ENCODE measurements at places on chromosomes 5 and 9.

DNA sequence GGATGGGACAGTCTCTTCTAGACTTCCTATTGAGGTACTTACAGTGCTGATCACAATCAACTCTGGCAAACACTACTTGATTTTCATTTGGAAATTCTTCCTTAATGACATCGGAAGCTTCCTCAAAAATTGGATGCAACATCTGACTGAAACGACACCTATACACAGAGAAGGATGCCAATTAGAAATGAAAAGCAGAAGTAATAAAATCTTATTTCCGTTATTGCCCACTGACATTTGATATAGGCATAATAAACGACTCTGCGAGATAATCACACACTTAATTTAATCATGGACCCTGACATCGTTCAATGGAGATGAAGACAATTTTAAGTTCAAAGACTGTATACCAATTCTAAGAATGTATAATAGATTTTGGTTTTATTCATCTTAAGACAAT, 46.4 kb downstream of the ERP44 start:
- DNase-seq: no peak

DNA sequence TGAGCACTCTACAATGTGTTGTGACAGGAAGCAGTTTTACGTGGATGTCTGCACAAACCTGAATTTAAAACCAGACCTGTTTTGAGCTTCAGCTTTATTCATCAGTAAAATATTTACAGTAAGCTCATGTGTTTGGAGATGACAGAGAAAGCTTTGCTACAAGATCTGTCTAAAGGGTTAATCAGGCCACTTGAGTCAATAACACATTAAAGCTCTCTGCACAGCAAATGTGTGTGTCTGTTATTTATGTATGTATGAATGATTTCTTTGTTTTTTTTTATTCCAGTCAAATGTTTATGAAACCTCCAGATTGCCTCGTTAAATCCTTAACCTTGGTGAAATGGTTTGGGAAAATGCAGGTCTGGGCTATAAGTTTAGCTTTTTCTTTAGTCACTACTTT, 77.3 kb upstream of the SREK1 start:
- no peak for DNase-seq

- no peak for DNase-seq
Observed at GRCh38 chr5:52869391-52869790, 81.7 kb downstream of the ITGA1 start.

GRCh38 chr9:93071464-93071863, 13.0 kb downstream of the SUSD3 start:
- no peak for DNase-seq

GRCh38 chr5:95446560-95447221, 55.5 kb downstream of the FAM81B start:
- no peak for DNase-seq

GRCh38 chr5:172149073-172149472, 39.0 kb downstream of the STK10 start:
- DNase-seq: no peak

DNA sequence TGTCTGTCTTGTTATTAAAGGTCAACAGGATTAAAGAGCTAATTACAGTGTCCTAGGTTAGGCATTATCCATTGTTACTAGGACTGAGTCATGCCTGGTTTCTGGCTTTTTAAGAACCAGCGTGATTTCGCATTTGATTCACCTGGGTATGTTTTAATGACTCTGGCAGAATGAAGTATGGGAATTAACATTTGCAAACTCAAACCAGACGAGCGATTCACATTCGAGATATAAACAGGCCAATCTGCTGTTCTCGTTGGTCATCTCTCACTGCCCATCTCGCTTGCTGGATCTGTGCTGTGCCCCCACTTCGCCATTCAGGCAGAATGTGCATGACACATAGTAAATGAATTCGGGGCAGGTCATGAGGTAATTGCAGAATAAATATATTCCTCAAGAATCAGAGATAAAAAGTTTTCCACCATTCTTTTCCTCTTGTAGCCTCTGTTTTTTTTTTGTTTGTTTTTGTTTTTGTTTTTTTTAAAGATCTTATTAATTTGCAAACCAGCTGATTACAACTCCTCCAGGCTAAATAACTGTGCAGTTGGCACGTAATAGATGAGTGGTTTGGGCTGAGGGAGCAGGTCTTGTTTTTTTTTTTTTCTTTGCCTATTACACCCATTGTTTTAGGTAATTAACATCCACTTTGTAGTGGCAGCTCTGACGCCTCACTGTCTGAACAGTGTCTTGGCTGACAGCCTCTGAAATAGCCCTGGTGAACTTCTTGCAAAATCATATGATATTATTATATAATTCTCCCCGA, 313.5 kb upstream of the MSX2 start:
- no peak for DNase-seq

DNA sequence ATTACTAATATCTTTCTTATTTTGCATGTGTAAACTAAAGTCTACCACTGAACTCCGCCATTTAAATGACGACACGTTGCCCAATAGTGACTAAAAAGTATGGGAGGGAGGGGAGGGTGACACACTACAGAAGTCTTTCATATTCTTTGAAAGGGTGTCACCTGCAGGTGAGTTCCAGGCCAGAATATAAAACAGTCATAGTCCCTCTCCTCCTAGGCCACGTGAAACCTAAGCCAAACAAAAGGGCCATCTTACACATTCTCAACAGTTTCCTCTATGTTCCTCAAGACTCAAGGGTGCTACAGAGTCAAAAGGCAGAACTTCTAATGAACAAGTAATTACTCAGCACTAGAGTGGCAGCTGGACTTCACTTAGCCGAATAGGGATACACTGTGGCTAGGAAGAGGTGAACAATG, 6.4 kb downstream of the CEMIP2 start:
- DNase-seq: no peak

DNA sequence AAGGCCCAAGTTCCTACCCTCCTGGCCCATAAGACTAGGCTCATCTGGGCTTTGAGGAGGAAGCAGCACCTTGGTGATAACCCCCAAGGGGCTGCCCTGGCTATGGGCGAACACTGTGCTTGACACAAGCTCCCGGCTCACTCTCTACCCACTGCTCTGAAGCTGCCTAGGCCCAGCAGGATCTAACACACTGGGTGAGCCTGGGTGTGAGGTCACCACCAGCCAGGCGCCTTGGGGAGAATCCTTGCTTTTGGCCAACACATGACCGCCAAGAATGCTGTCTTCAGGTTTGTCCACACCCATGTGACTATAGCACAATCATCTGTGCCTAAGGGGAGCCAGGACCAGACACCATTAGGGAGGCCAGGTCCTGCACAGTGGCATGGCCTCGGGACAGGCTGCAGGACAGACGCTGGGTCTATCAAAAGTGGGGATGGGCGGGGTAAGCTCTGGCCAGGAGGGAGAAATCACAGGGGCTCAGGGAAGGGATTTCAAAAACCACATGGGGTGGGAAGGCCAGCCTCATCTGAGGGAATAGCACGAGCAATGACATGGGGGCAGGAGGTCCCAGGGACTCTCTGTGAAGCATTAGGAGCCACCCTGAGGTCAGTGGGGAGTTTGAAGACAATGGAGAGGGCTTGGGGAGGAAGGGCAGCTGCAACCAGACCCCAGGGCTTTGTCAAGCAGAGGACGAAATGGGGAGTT, 29.6 kb downstream of the BICD2 start:
- DNase-seq: no peak

- DNase-seq: no peak
Observed at GRCh38 chr5:72468606-72469005, 38.6 kb downstream of the ZNF366 start.
